ENCODE measurements at places on chromosomes 2 and 18. TPM values are rescaled to one million over a fixed set of nuclear protein-coding genes. Genes with fewer than 3 reads are reported as not detected.

DNA sequence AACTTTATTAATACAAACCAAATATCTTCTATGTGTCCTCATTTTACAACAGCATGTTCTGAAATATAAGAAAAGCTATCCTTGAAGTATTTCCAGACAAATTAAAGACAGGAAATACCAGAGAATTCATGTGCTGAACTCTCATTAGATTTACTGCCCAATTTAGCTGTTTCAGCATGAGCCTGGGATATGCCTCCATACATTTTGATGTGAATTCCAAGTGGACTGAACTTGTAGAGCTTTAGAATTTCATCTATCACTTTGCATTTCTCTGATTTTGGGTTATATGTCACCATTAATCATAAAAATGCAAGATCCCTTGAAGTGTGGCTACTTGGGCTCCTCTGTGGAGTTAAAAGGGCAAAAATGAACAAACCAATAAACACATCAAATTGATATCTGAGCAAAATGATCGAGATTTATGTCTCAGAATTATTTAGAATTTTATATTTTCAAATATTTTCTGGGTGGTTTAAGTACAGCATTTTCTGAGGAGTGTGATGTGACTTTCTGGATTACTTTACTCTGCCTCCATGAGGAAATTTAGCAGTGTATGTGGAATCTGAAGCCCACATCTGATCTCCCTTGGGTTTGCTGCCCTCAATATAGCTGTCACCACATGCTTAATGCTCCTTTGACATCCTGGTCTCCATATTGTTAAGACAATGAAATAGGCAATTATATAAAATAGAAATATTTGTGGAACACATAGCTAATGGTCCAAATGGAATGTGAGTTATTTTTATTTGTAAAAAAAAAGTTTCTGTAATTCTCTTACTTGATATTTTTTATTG is 206.6 kb upstream of the RBMS1 start:
- no peak for DNase-seq
- H3K4me3 ChIP-seq = no peak overlapping the region
- H3K36me3 ChIP-seq = no peaks in the 10 kb centered on the region
- peaks cover 10% of the 10 kb centered on the region for H3K4me1 ChIP-seq
- no peaks in the 10 kb centered on the region for H3K27me3 ChIP-seq
- H3K27ac ChIP-seq = no peak overlapping the region

GRCh38 chr2:195659114-195659513 is 2.1 kb downstream of the SLC39A10 start:
- H3K36me3 ChIP-seq = peaks cover 40% of the 10 kb centered on the region
- peaks cover 29% of the 10 kb centered on the region for H3K4me1 ChIP-seq
- H3K27ac ChIP-seq = peak overlapping the region; percentile 98
- no peaks in the 10 kb centered on the region for H3K27me3 ChIP-seq
- no peak for DNase-seq
- H3K4me3 ChIP-seq = peak overlapping the region; percentile 97

- DNase-seq = no peak
- no peaks in the 10 kb centered on the region for H3K27me3 ChIP-seq
- peaks cover 5% of the 10 kb centered on the region for H3K4me1 ChIP-seq
- H3K27ac ChIP-seq = no peak overlapping the region
These were observed 23.3 kb downstream of the PHLPP1 start for GRCh38 chr18:62738639-62739038.

DNA sequence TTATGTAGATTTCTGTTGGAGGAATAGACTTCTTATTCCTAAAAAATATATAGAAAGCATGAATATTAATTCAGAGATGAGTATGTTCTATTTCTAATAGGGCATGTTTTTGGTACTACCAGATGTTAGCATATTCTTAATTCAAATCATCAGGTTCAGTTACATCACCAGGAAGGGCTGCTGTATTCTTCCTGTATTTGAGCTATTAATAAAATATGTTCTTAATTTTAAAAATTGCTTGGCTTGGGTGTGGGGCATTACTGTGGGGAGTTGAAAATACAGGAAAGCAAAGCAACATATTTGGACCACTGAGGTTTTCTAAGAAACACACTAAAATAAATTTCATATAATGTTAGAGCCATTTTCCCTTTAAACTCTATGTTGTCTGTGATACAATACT is 343.0 kb downstream of the EPHA4 start:
- no peak overlapping the region for H3K27ac ChIP-seq
- no peak for DNase-seq
- H3K36me3 ChIP-seq = no peaks in the 10 kb centered on the region
- no peak overlapping the region for H3K4me3 ChIP-seq
- no peaks in the 10 kb centered on the region for H3K27me3 ChIP-seq

DNA sequence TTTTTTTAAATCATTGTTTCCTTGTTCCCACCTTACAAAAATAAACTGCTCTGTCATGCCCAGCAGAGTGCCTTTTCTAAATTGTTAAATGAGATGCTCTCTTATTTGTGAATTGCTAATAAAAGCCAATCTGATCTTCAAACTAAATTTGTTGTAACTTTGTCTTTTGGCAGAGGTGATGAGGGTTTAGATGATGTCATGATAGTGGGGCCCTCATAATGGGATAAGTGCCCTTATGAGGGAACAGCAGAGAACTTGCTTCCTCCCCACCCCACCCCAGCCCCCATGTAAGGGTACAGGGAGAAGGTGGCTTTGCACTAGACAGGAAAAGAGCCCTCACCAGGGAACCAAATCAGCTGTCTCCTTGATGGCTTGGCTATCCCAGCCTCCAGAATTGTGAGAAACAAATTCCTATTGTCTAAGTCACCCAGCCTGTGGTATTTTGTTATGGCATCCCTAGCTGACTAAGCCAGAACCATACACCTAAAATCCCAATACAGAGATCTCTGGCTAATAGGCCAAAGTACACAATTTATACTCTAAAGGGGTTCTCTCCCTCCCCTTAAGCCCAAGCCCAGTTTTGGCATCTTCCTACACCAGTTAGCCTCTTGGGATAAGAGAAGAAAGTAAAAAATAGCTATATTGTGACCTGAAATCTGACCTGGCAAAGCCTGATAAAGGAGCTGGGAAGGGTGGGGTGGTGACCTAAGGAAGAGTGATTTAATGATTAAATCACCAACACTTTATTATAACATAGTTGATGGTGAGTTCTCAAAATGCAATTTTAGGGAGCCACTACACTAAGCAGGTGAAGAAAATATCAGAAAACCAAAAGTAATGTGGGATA is 40.3 kb upstream of the HNRNPA3 start:
- DNase-seq = no peak
- no peak overlapping the region for H3K27ac ChIP-seq
- no peak overlapping the region for H3K4me3 ChIP-seq
- H3K36me3 ChIP-seq = no peaks in the 10 kb centered on the region

GRCh38 chr2:99858951-99859596 is 283.3 kb downstream of the AFF3 start:
- no peaks in the 10 kb centered on the region for H3K36me3 ChIP-seq
- no peak overlapping the region for H3K4me3 ChIP-seq
- peaks cover 5% of the 10 kb centered on the region for H3K27me3 ChIP-seq
- peaks cover 4% of the 10 kb centered on the region for H3K4me1 ChIP-seq
- DNase-seq = no peak
- no peak overlapping the region for H3K27ac ChIP-seq

G6PC2 gene
- not detected for total RNA-seq

TCF23 gene
- not detected for total RNA-seq

ALK gene
- total RNA-seq = not detected

EHD3 gene
- total RNA-seq = 1.1 TPM

REG3G gene
- total RNA-seq = not detected
